ENCODE measurements at places on chromosomes 6 and 20. TPM values are rescaled to one million over a fixed set of nuclear protein-coding genes. Genes with fewer than 3 reads are reported as not detected.

DNA sequence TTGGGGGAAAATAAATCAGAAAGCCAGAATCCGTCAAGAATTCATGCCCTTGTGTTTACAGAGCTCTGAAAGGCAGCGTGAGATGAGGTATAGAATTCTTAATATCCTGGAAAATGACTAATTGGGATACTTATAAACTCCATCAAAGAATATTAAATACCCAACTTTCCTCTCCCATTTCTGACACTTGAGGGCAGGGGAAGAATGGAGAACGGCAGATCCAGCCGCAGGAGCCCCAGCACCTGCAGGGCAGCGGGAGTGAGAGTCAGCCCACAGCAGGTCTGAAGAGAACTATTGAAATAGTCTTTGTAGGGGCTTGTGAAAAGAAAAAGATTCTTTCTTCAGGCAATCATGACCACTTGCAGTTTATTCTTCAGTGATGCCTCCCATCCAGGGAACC is 107.2 kb downstream of the AGPAT4 start:
- DNase-seq, result no peak

The ALDH8A1 gene
- total RNA-seq, result 0.41 TPM

GRCh38 chr20:888057-888456 is 28.1 kb downstream of the ANGPT4 start:
- DNase-seq, result no peak

- no peak for DNase-seq
These were observed 54.8 kb downstream of the GNAS-AS1 start for GRCh38 chr20:58795923-58796245.

DNA sequence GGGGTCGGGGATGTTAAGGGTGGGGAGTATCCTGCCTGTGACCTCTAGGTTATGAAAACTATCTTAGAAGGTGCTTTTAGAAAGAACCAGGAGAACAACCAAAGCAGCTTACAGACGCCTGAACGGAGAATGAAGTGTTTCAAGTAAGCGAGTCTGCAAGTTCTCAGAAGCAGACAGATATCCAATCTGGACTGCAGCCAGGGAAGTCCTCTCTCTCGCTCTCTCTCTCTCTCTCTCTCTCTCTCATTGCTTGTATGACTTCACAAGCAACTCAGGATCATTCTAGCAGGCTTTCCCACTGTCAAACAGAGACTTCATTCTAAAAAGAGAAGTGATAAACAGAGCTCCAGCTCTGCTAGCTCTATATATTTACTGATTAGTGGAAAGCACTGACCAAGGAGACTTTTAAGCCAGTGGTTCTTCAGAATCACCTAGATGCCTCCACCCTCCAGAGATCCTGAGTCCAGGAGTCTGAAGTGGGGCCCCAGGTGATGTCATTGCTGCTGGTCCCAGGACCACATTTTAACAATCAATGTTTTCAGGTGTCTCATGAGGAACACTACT is 6.0 kb downstream of the TCF21 start:
- peak; percentile 31 for DNase-seq

DNA sequence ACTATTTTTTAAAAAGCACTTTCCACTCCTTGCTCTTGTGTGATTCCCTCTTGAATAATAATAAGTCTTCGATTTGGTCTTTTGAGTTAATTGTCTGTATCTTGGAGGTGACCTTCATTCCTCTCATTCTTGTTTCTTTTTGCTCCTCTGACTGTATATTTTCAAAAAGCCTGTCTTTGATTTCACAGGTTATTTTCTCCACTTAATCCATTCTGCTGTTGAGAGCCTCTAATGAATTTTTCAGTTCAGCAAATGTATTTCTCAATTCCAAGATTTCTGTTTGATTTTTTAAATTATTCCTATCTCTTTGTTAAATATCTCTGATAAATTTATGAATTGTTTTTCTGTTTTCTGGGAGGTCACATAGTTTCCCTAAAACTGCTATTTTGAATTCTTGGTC is 21.7 kb upstream of the KIAA1586 start:
- DNase-seq, result no peak

The TRIM31 gene
- not detected for total RNA-seq

The SRMS gene
- not detected for total RNA-seq

DNA sequence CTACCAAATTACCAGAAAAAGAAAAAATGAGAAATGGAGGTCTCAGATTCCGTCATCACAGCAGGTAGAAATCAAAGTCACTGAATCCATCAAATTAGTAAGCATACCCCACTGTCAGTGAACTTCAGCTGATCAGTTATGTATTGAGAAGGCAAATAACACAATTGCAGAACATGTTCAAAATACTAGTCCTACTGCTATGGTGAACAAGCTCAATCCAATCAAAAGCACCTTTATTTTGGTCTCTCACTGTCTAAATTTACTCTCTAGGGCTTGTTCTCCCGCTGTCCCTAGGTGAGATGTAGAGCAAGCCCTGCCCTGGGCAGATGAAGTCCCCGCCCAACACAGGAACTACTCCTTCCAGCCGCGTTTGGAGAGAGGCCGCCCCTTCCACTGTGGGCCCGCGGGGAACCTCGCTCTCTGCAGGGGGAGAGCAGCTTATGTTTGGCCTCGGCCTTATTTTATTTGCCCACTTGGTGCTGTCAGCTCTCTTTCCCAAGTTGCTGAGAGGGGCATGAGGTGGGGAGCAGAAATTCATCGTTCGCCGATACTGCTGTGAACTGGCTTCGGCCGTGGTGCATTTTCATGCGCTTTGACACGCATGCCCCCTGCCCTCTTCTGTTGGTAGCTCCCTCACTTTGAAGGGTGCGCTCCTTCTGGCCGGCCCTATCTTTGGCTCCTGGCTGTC is 14.3 kb upstream of the MAP1LC3A start:
- no peak for DNase-seq

DNA sequence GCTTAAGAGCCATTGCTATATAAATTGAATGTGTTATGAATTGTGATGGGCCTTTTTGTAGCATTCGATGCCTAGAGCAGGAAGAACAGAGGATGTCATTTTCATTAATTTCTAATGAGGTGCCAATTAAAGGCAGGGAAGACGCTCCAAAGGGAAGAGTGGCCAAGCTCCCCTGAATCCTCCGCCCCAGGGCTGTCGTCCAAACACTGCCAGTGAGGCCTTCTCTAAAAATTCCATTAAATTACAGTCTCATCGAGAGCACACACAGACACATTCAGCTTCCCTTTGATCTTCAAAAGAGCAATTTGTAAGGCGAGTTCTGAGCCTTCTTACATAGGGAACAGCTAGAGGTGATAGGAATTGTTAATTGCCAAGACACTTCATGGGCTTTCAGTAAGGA is 300.0 kb downstream of the ZFAND3 start:
- DNase-seq, result no peak

- no peak for DNase-seq
These were observed 13.7 kb upstream of the LGSN start for GRCh38 chr6:63333440-63333839.

DNA sequence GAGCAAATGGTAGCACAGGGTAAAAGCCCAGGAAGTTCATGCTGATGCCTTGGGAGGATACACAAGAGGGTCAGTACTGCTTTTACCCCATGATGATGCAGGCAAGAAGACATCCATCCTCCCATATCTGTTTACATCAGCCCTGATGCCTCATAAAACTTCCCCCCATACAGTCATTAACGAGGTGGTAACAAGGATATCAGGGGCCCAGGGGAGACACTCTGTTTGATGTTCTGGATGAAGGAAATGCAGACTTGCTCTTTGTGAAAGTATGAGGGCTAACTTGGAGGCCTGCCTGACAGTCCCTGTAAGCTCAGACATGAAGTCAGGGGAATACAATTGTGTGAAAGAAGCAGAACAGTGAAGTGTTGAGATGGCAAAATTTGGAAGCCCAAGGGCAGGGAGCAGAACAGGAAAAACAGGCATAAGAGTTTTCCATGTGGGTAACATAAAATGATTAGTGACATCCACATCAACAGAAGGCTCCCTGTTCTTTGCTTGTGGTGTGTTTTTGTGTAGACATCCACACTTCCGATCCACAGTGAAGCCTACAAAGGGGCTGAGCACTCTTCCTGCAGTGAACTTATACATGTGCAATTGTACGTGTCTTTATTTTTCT is 813.4 kb downstream of the MAFB start:
- DNase-seq, result no peak

The RAB44 gene
- total RNA-seq, result 0.05 TPM
